ENCODE measurements at places on chromosomes 6 and 20.

- DNase-seq: peak; percentile 73
Observed at GRCh38 chr20:43187476-43188233, 2.1 kb downstream of the PTPRT start.

GRCh38 chr6:119633461-119633860, 283.9 kb upstream of the MAN1A1 start:
- no peak for DNase-seq

DNA sequence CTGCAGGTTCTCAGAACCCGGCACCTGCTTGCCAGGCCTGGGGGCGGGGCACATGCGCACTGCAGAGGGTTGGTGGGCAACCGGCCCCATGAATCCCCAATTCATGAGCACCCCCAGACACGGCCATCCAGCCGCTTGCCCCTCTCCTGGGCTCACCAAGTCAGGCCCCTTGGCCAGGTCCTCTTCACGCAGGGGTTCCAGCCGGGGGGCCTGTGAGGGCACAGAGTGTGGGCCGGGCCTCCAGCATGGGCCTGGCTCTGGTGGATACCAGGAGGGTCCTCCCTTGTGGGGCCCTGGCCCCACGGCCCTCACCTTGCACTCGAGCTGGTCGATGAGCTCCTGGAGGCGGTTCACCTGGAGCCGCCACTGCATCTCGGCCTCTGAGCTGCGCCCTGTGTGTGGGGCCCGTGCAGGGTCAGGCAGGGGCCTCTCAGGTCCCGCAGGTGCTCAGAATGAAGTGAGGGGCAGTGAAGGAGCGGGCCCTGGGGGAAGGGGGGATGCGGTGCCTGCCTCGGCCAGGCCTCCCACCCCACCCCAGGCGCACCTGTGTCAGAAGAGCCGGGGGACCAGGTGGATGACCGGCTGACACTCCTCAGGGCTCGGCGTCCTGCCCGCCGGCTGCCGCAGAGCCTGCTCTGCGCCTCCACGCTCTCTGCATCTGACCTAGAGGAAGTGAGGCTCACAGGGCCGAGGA, 2.6 kb upstream of the C20orf144 start:
- DNase-seq: no peak

- no peak for DNase-seq
Observed at GRCh38 chr6:86355271-86355670, 582.1 kb upstream of the HTR1E start.

DNA sequence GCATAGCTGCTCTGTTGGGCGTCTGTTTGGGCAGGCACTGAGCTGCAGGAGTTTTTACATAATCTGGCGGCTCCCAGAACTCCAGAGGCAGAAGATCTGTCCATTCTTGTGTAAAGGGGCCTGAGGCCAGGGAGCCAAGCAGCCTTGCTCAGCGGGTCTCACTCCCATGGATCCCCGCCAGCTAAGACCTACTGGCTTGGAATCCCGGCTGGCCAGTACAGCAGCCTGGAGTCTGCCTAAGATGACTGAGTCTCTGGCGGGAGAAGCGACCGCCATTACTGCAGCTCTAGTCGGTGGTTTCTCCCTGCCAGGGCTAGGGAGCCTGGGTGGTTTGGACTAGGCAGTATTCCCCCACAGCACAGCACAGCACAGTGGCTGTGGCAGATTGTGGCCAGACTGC, 268.4 kb upstream of the SYNCRIP start:
- DNase-seq: no peak

DNA sequence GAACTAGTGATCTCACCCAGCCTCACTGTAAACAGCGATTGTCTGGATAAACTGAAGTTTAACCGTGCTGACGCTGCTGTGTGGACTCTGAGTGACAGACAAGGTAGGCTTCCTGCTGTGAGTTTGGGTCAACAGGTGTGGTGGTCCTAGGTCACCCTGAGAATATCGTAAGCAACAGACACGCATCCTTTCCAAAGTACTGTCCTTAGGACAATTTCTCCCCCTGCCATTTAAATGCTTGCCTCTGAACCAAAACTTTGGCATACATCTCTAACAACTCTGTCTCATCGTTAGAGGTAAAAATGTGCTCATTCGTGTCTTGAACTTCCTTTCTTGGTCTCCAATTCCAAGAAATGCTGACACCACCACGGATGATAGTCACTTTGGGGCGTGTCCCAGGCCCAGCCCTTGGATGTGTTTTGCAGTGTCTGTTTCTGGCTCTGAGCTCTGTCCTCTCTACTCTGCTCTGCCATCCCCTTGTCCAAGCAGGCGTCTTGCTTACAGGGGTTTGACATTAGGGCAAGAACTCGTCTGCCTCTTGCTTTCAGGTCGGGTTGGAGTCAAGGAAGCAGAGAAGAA, 95.5 kb downstream of the EYA2 start:
- peak; percentile 37 for DNase-seq

GRCh38 chr6:76516924-76517323, 444.5 kb upstream of the IMPG1 start:
- DNase-seq: no peak

- DNase-seq: no peak
Observed at GRCh38 chr20:22833851-22834250, 201.3 kb upstream of the SSTR4 start.

GRCh38 chr6:8180327-8181159, 78.2 kb upstream of the EEF1E1 start:
- DNase-seq: no peak

DNA sequence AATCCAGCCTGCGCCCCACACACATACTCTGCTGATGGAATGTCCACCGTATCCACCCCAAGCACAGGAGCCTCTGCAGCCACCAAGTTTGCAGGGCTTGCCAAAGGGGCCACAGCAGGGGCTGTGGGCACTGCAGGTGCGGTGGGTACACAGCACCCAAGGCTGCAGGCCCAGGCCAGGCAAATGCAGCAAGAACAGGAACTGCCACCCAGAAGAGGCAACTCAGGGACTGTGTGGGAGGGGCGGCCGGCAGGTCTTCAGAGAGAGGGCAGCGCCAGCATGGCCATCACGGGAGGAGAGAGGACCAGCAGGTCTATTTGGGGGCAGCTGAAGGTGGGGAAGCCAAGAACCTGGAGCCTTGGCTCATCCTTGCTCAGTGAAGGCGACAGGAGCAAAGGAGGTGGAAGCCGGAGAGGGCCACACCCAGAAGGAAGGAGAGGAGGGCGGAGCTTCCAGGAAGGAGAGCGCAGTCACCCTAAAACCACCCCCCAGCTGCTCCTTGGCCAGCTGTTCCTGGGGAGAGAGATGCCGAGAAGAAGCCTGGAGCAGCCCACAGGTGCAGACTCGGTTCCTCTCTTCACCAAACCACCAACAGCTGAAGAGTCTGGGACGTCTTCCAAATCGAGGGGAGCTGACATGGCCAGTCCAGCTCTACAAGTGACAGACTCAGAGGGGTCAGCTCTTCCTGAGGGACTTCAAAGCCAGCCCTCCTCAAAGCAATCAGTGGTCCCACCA, 265.1 kb upstream of the CDYL start:
- DNase-seq: no peak
